Stimulated activated CD8-positive, alpha-beta memory T cell treated with anti-CD3 and anti-CD28 coated beads, Interleukin-2, amount 100 ng/mL, for 1 hour (primary cell): ENCODE measurements at places on chromosomes 3 and 15.

DNA sequence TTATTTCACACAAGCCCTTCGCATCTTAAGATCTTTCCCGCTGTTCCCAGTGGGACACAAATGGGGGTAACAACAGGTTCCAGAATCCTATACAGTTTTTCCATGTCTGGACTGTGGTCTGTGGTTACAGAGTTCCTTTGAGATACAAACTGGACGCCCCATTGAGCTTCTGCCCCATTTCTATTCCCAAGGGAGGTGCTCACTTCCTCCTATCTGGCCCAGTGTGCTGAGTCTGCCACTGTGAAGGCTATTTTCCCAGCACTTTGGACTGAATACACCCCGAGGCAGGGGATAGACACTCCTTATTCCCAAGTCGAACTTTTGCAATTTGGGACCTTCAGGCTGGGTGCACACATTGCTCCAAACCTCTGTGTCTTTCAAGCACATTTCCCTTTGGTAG, 44.0 kb downstream of the MESD start:
- no peak for DNase-seq

- DNase-seq = no peak
These were observed 635.6 kb upstream of the ALCAM start for GRCh38 chr3:104731074-104731473.

DNA sequence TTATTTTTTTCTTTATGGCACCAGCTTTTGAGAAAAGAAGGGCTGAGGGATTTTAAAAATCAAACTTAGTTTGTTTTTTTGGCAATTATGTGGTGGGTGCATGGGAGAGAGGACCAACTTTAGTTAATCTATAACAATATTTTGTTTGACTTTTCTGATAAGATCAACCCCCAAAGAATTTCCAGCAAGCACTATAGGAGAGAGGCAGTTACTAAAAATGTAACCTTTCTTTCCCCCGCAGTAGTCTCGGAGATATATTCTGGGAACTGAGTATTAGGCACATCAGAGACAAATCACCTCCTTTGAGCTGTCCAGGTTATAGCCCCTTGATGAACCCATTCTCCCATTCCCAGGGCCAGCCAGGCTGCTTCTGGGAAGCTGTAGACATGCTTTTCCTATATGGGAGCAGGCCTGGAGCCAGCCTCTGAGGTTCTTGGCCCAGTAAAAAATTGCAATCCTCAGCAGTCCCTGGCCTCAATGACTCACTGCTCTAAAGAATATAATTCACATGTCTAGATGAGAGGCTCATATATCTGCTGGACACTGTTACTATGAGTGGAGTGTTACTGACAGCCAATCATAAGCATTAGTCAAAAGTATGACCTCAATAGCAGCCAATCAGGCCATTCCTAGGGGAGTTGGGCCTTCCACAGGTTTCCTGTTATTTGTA, 138.3 kb upstream of the AGBL1 start:
- no peak for DNase-seq

DNA sequence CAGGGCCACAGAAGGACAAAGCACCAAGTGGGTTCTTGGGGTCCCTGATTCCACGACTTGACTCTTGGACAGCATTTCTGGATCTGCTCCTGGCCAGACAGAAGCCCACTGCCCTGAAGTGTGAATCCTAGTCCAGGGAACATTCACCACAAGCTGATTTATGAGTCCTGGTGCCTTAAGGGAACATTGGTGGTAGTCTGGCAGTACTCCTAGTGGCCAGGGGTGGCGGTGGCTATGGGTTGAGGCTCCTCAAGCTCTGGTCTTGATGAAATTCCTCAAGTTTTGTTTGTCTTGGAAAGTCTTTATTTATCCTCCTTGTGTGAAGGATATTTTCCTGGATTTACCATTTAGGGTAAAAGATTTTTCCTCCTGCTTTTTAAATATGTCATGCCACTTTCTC, 307.5 kb downstream of the PYDC2 start:
- DNase-seq = no peak

DNA sequence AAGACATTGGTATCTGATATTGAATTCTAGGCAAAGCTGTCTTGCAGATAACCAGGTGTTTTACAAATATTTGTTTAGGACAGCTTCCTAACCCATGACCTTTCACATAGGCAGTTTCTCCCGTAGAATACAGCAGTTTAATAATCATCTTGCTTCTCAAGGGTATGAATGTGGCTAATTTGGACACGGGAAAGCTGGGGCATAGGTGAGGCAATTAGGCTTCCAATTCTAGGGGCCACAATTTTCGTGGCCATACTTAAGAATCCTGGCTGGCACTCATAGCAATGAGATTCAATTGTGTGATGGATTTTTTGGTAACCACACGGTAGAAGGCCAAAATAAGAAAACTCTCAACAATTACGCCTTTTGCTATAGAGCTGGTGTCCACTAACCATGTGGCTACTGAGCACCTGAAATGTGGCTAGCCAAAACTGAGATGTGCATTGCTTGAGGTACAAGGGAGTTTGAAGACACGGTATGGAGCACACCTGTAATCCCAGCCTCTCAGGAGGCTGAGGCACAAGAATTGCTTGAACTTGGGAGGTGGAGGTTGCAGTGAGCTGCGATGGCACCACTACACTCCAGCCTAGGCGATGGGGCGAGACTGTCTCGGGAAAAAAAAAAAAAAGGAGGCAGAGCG, 34.4 kb downstream of the TFRC start:
- DNase-seq = no peak
